Activated naive CD8-positive, alpha-beta T cell treated with anti-CD3 and anti-CD28 coated beads for 36 hours (primary cell): ENCODE measurements at places on chromosomes 3 and 15. TPM values are rescaled to one million over a fixed set of nuclear protein-coding genes. Genes with fewer than 3 reads are reported as not detected.

CCR5 gene
- 0.08 TPM for total RNA-seq

ACAN gene
- not detected for total RNA-seq

GOLGA6L7 gene
- not detected for total RNA-seq

CTXND1 gene
- total RNA-seq, result not detected

SLC25A20 gene
- 19.2 TPM for total RNA-seq

ADAMTS9 gene
- not detected for total RNA-seq

CHST2 gene
- 12.0 TPM for total RNA-seq

STAB1 gene
- total RNA-seq, result 0.10 TPM

HGD gene
- 0.20 TPM for total RNA-seq

MME gene
- total RNA-seq, result not detected

GASK1A gene
- not detected for total RNA-seq

MASP1 gene
- not detected for total RNA-seq

C3orf49 gene
- not detected for total RNA-seq

SPINK8 gene
- not detected for total RNA-seq

SEMA3G gene
- 0.19 TPM for total RNA-seq

ADGRG7 gene
- not detected for total RNA-seq

GOLGA8K gene
- 0.56 TPM for total RNA-seq

AGBL1 gene
- not detected for total RNA-seq

UNC45A gene
- total RNA-seq, result 62.7 TPM

PHLDB2 gene
- 2.3 TPM for total RNA-seq

RTP3 gene
- total RNA-seq, result not detected

KBTBD8 gene
- total RNA-seq, result 30.6 TPM

UROC1 gene
- not detected for total RNA-seq

SLC2A2 gene
- total RNA-seq, result not detected

LMAN1L gene
- total RNA-seq, result 0.14 TPM

CKMT1A gene
- not detected for total RNA-seq

ZNF774 gene
- total RNA-seq, result 0.82 TPM

CHRFAM7A gene
- total RNA-seq, result 0.04 TPM

ZBTB11 gene
- 24.3 TPM for total RNA-seq

CFAP44 gene
- 3.5 TPM for total RNA-seq

MESP2 gene
- not detected for total RNA-seq

CHDH gene
- total RNA-seq, result 0.10 TPM

HTR3E gene
- not detected for total RNA-seq

TYRO3 gene
- total RNA-seq, result 1.1 TPM

APOD gene
- not detected for total RNA-seq

ABHD14A gene
- total RNA-seq, result 10.2 TPM

KLF15 gene
- total RNA-seq, result 0.41 TPM

ITIH1 gene
- total RNA-seq, result not detected

ROBO2 gene
- not detected for total RNA-seq

ZBBX gene
- total RNA-seq, result not detected

PYGO1 gene
- not detected for total RNA-seq

TMF1 gene
- 30.5 TPM for total RNA-seq

MORC1 gene
- not detected for total RNA-seq

SEMA3F gene
- total RNA-seq, result 0.10 TPM

TP63 gene
- not detected for total RNA-seq

GPR87 gene
- not detected for total RNA-seq

LRRC49 gene
- 0.50 TPM for total RNA-seq

SPRED1 gene
- 3.2 TPM for total RNA-seq

CAND2 gene
- total RNA-seq, result 2.6 TPM

ZNF660 gene
- 1.6 TPM for total RNA-seq

BCL2A1 gene
- 91.4 TPM for total RNA-seq

TRPM1 gene
- total RNA-seq, result not detected

ADPRH gene
- 6.0 TPM for total RNA-seq
